ENCODE measurements at places on chromosomes 7 and 10.

- DNase-seq = no peak
Observed at GRCh38 chr7:4225361-4225771, 456.7 kb upstream of the FOXK1 start.

DNA sequence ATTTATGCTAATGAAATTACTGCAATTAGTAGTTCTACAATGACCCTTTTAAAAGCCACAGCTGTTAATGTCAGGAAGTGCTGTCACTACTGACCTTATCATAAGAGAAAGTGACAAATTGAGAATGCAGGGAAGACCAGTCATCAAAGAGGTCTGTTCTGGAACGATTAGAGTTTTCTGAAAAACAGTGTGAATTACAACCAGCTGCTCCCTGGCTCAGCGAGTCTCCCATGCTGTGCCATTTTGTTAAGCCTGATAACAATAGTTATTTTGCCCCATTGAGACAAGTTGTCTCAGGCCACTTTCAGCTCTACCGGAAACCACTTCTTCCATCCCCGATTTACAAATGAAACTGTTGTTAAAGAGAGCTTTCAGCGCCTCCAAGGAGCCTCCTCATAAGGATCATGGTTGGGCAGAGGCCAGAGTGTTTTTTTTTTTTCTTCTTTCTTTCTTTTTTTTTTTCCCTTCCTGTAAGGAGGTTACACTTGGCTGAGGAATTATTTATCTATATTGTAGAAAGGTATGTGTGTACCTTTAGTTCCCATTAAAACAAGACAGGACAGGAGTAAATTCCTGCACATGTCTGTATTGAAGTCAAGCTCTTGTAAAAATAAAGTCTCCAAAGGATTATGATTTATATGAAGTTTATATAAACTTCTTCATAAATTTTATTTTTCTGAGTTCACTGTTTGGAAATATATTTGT lies 173.6 kb downstream of the CDCA7L start:
- DNase-seq = no peak

- DNase-seq = no peak
Observed at GRCh38 chr7:101119876-101120275, 7.0 kb upstream of the SERPINE1 start.

DNA sequence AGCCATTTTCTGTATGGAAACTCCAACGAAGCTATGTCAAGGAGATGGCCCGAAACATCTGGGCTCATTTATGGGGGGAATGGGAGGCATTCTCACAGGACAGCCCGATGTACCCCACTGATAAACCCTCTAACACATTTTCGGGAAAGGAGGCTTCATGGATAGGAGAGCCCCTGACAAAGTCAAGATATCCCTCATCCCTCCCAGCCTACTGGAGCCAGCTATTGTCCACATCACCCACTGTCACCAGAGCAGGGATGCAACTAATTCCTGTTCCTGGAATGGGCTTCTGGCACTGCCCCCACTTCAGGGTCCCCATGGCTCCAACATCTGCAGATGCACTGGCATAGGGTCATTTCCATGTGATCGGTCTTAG lies 98.2 kb upstream of the BMPER start:
- no peak for DNase-seq

- no peak for DNase-seq
Observed at GRCh38 chr7:74587435-74588126, 69.9 kb upstream of the GTF2I start.

DNA sequence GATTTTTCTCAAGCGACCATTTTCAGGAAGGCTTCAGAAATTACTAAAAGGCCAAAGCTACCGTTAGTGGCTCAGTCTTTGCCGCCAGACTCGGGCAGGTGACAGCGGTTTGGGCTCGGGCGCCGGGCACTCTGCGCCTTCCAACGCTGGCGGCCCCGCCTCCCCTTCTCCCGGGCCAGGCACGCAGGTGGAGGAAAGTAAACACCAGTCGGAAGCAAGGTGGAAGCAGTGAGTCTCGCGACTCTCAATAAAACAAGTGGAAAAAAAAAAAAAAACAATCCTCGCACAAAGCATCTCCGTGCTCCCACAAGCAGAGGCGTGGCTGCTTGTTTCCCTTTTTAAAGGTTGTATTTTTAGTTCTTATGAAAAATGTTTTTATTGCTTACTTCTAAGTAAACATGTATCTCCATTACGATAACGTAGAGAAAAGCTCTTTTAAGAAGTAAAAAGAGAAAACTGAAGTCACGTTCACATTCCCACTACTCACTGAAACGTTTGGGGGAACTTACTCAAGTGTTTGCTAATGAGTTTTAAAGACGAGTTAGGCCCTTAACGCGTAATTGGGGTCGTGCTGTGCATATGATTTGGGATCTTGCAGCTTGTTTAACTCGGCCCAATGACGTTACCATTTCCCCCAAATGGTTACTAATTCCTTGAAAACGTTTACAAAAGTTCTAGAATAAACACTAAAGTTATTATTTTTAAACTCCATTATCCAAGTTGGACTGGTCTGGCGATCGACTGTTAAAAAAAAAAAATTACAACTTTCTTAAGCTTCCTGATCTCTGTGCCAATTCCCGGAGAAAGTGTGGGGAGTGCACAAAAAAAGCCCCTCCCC lies 864 bp downstream of the CDCA7L start:
- peak; percentile 43 for DNase-seq

GRCh38 chr10:51619365-51619764 lies 80.0 kb downstream of the CSTF2T start:
- DNase-seq = no peak

DNA sequence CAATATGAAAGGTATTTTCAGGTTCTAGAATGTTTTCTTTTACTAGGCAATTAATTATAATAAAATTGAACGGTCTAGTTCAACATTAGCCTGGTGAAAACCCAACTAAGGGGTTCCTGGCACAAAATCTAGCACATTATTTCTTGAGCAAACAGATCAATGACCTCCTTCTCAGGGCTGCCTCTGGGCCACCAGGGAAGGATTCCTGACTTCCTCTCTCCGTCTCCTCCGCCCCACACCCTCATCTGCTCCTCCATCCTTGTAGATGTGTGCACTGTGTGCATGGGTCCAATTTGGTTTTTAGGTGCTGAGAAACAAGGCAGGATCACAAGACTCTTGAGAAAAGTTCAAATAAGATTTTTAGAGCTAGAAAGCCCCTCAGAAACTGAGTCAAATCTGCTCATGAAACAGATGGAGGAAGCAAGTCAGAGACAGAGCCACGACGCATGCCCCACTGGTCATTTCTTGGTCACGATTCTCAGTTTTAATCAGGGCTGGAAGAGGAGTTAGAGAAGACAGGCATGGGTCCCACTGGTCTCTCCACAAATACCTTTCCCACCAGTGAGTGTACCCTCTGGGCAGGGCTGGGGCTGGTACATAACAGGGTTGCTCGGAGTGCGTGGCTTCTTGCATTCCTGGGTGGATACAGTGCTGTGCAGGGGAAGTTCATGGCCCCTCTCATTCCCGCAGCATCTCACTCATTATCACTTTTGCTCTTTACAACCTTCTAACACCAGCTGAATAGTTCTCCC lies 3.8 kb downstream of the TRPV6 start:
- no peak for DNase-seq

DNA sequence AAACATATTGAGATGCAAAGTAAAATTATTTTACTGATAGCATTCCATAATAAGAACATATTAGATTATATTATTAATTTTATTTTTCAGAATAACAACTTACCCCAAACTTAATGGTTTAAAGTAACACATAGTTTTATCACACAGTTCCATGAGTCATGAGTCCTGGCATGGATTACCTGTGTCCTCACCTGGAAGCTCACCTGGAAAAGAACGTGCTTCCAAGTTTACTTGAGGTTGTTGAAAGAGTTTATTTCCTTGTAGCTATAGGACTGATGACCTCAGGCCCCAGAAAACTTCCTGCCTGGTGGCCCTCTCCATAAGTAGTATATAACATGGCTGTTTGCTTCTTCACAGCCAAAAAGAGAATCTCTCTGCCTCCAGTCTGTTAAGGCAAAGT lies 254.6 kb downstream of the TFEC start:
- DNase-seq = no peak

DNA sequence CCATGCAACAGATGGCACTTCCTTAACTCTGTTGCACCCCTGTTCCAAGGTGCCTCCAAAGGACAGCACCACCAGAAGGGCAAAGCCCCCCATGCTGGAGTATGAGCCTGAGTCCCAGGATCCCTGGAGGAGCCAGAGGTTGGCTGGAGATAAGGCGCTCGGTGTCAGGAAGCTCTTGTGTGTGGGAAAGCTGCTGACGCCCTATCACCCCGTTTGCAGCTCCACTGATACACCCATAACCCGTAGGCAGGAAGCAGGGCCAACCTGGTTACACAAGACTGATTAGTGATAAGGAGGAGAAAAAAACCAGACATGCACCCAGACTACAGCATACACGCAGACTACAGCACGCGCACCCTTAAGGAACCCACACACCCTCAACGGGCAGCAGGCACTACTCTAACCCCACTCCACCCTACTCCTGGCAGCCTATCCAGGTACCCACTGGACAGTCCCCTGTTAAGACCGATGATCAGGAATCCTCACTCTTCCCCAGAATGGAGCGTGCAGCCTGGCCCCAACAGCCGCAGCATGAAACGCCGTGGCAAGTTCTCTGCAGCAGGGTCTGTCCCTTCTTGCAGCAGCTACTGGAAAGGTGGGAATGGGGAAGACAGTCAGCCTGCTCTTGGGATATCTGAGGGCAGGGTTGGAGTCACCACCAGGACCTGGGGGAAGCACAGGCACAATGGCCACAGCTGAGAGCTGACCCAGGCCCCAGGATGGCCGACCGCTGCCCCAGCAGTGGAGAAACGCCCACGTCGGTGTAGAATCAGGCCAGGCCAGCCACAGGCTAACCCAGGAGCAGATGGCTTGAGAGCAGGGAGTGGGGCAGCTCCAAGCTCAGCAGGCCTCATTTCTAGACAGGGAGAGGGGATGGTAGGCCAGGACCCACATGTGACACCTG lies 38.3 kb upstream of the TUBB8 start:
- no peak for DNase-seq

DNA sequence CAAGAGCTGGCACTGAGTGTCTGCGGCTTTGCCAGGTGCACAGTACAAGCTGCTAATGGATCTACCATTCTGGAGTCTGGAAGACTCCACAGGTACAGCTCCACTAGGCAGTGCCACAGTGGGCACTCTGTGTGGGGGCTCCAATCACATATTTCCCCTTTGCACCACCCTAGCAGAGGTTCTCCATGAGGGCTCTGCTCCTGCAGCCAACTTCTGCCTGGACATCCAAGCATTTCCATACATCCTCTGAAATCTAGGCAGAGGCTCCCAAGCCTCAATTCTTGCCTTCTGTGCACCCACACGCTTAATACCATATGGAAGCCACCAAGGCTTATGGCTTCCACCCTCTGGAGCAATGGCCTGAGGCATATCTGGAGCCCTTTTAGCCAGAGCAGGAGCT lies 29.2 kb downstream of the IQUB start:
- no peak for DNase-seq

GRCh38 chr10:35089611-35090161 lies 455 bp downstream of the CUL2 start:
- DNase-seq = peak; percentile 21

DNA sequence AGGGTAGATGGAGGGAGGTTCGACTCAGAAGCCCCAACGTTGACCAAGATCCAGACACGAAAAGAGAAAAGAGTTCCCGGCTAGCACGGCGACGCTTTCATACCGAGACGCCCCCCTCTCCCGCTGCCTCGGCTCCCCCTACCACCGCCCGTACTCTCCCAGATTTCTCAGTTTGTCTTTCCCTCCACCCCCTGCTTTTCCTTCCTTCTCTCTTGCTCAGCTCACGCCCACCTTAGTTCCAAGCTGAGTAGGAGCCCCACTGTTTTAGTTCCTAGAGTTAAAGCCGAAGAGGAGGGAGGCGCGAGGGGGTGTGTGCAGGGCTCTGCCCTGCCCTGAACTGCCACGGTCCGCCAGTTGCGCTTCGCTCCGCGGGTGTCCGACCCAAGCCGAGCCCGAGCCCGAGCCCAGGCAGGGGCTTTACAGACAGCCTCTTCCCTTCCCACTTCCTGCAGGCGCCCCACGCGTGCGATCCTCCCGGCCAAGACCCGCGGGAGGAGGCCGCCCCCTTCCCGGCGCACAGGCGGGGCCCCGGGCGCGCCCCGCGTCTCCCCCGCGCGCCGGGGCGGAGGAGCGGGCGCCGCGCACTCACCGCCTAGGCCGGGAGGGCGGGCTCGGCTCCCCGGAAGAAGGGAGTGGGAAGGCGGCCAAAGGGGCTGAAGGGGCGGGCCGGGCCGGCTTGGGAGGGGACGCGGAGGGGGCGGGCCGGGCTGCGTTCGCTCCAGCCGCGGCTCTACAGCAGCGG lies at the start of gene EPHB6:
Gene EPHB6 (plus strand): TSS at position 705 of the 742 bp plus-strand sequence. CDS start 8,152 bp downstream, outside the sequence.
- DNase-seq = peak; percentile 71

GRCh38 chr7:100489121-100489520 lies 5.4 kb downstream of the NYAP1 start:
- no peak for DNase-seq

GRCh38 chr7:81407094-81407493 lies 362.8 kb downstream of the HGF start:
- DNase-seq = no peak

GRCh38 chr10:6953271-6953801 lies 373.3 kb upstream of the PRKCQ start:
- no peak for DNase-seq

- DNase-seq = peak; percentile 82
Observed at GRCh38 chr10:103605359-103606096, 112.0 kb downstream of the NEURL1 start.

GRCh38 chr10:98832196-98832595 lies 385.5 kb upstream of the HPS1 start:
- no peak for DNase-seq

GRCh38 chr10:107732045-107732444 lies 567.5 kb upstream of the SORCS1 start:
- DNase-seq = no peak

- no peak for DNase-seq
Observed at GRCh38 chr10:124294811-124295770, 123.6 kb downstream of the OAT start.

DNA sequence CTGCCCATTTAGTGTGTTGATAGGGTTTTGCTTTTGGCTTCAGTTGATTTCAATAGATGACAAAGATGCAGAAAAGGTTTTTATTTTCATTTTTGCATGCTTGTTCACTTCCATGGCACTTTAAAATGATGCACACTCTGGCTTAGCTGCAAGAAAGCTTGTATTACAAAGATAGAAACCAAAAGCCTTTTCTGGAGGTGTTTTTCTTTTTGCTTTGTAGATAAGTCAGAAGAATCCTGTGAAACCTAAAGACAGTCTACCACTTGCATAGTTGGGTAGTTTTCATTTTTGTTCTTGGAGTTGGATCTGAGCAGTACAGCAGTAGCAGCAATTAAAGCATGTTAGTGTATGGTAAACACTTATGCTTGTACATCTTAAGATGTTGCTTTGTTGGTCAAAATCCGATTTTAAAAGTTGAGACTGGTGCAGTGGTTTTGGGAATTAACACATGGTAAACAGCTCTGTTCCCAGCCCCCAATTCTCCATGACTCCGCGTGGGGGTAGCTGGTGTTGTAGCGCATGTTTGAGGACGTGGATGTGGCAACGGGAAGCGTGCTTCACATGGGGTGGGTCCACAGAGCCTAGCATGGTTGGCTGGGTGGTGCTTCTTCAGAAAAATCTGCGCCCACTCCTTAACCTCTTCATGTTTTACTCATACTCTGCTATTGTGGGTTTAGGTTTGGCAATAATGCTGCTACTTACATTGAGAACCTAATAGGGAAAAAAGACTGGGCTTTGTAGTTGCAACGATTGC lies 19.8 kb downstream of the CCNY start:
- DNase-seq = no peak

GRCh38 chr7:128941323-128941890 lies 3.7 kb downstream of the IRF5 start:
- DNase-seq = no peak

Measured in HEK293T (cell line).